ENCODE measurements at places on chromosomes 4 and X. TPM values are rescaled to one million over a fixed set of nuclear protein-coding genes. Genes with fewer than 3 reads are reported as not detected.

GPRASP2 gene
- 14.5 TPM for total RNA-seq

TLR6 gene
- total RNA-seq: 38.5 TPM

NUP62CL gene
- total RNA-seq: 0.65 TPM

FRAS1 gene
- 1.4 TPM for total RNA-seq

NXF2B gene
- total RNA-seq: not detected

LGI2 gene
- total RNA-seq: 0.51 TPM

- H3K4me3 ChIP-seq: no peak overlapping the region
- peaks cover 5% of the 10 kb centered on the region for H3K27me3 ChIP-seq
- no peak overlapping the region for H3K27ac ChIP-seq
These were observed 27.0 kb upstream of the ZNF280C start for GRCh38 chrX:130295519-130296296.

MAOA gene
- 24.9 TPM for total RNA-seq

AFM gene
- not detected for total RNA-seq

- no peaks in the 10 kb centered on the region for H3K4me1 ChIP-seq
- H3K27ac ChIP-seq: no peak overlapping the region
- H3K4me3 ChIP-seq: no peak overlapping the region
These were observed 26.6 kb upstream of the ZXDB start for GRCh38 chrX:57565198-57565597.

DNA sequence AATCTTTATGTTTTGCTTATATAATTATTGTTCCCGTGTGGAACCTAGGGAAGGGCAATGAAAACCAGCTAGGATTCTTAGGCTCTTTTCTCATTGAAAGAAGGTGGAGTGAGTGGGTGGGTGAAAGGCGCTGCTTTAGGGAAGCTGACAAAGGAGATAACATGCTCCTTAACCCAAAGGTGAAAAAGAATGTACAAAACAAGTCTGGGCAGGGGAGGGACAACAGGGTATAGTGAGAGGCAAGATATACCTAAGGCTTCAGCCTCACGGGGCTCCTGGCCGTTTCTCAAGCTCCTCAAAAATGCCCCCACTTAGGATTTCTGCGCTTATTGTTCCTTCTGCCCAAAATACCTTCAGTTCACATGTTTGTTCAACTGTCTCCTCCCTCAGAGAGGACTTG lies 1.8 kb downstream of the SH2D1A start:
- no peak for DNase-seq
- H3K27ac ChIP-seq: peak overlapping the region; percentile 36
- H3K4me1 ChIP-seq: no peaks in the 10 kb centered on the region
- H3K36me3 ChIP-seq: no peaks in the 10 kb centered on the region
- no peaks in the 10 kb centered on the region for H3K27me3 ChIP-seq

ANXA3 gene
- total RNA-seq: 92.8 TPM

CT45A10 gene
- total RNA-seq: not detected

MUC7 gene
- total RNA-seq: not detected

- H3K36me3 ChIP-seq: no peaks in the 10 kb centered on the region
- H3K27me3 ChIP-seq: no peaks in the 10 kb centered on the region
- no peaks in the 10 kb centered on the region for H3K4me1 ChIP-seq
- no peak for DNase-seq
- H3K4me3 ChIP-seq: no peak overlapping the region
- H3K27ac ChIP-seq: no peak overlapping the region
These were observed 189.7 kb downstream of the PDGFC start for GRCh38 chr4:156781852-156782251.

All from spleen (tissue), 13 donors.